ENCODE measurements at places on chromosomes 3 and 15. TPM values are rescaled to one million over a fixed set of nuclear protein-coding genes. Genes with fewer than 3 reads are reported as not detected.

ERC2 gene
- total RNA-seq, result 1.3 TPM

PDZRN3 gene
- total RNA-seq, result not detected

DZIP1L gene
- 16.5 TPM for total RNA-seq

DNA sequence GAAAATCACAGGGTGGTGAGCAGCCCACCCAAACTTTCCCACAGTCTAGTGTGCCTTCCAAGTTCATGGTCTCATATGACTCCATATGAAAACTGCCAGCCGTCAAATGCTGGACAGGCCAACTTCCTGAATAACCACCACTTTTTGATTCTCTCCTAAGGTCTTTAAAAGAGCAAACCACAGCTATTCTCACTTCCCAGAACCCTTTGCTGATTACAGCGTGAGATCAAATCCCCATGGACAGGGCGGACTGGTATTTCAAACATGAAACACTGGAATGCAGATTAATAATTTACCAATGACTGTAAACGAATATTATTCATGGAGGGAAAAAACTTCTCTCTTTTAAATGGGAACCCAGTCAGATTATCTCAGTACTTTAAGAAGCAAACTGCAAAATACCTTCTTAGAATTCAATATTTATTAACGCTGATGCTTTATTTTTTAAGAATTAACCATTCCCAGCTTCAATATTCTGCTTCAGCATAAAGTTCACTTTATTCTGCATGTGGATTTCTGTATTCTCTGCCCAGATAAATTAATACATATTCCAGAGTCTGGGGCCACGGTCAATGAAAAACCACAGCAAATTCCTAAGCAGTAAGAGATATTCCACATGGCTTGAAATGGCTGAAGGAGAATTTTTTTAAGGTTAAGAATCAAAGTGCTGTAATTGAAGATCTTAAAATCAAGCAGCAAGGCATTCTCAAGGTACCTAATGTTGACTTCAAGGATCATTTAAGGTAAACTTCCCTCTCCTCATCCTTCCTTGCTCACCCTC, 42.9 kb downstream of the MYO1E start:
- peaks cover 93% of the 10 kb centered on the region for H3K4me1 ChIP-seq
- H3K36me3 ChIP-seq, result peaks cover 49% of the 10 kb centered on the region
- H3K27ac ChIP-seq, result peak overlapping the region; percentile 78

GRCh38 chr3:125236331-125236903, 23.9 kb upstream of the SLC12A8 start:
- peaks cover 15% of the 10 kb centered on the region for H3K36me3 ChIP-seq
- H3K4me3 ChIP-seq, result no peak overlapping the region
- no peaks in the 10 kb centered on the region for H3K27me3 ChIP-seq
- DNase-seq, result no peak
- no peak overlapping the region for H3K27ac ChIP-seq

GRCh38 chr15:98946301-98947255, 61.0 kb downstream of the PGPEP1L start:
- no peaks in the 10 kb centered on the region for H3K36me3 ChIP-seq
- H3K27me3 ChIP-seq, result no peaks in the 10 kb centered on the region
- H3K27ac ChIP-seq, result no peak overlapping the region

- H3K27ac ChIP-seq, result no peak overlapping the region
- no peak for DNase-seq
- H3K4me3 ChIP-seq, result no peak overlapping the region
- H3K4me1 ChIP-seq, result peaks cover 36% of the 10 kb centered on the region
- H3K36me3 ChIP-seq, result peaks cover 25% of the 10 kb centered on the region
- no peaks in the 10 kb centered on the region for H3K27me3 ChIP-seq
Observed at GRCh38 chr3:12327021-12327420, 38.2 kb downstream of the PPARG start.

GRCh38 chr3:58537412-58538301, 667 bp upstream of the ACOX2 start:
- no peak overlapping the region for H3K27ac ChIP-seq
- H3K27me3 ChIP-seq, result no peaks in the 10 kb centered on the region
- no peak overlapping the region for H3K4me3 ChIP-seq

All from Calu3 (cell line).